ENCODE measurements at places on chromosomes 5 and 9.

- no peak overlapping the region for H3K27ac ChIP-seq
- H3K4me3 ChIP-seq, result no peak overlapping the region
- no peak for DNase-seq
- H3K4me1 ChIP-seq, result no peaks in the 10 kb centered on the region
These were observed 128.0 kb upstream of the EPB41L4A start for GRCh38 chr5:112546946-112547592.

GRCh38 chr9:115891929-115892328 lies 261.7 kb upstream of the PAPPA start:
- H3K36me3 ChIP-seq, result no peaks in the 10 kb centered on the region
- no peaks in the 10 kb centered on the region for H3K27me3 ChIP-seq
- no peak for DNase-seq

- H3K4me3 ChIP-seq, result no peak overlapping the region
- H3K36me3 ChIP-seq, result no peaks in the 10 kb centered on the region
- no peaks in the 10 kb centered on the region for H3K27me3 ChIP-seq
- H3K4me1 ChIP-seq, result no peaks in the 10 kb centered on the region
- no peak overlapping the region for H3K27ac ChIP-seq
These were observed 135.8 kb downstream of the TRIM36 start for GRCh38 chr5:115033861-115034260.

GRCh38 chr5:151678713-151679112 lies 8.0 kb downstream of the SPARC start:
- no peak overlapping the region for H3K4me3 ChIP-seq
- H3K4me1 ChIP-seq, result peaks cover 97% of the 10 kb centered on the region
- peaks cover 53% of the 10 kb centered on the region for H3K36me3 ChIP-seq
- no peaks in the 10 kb centered on the region for H3K27me3 ChIP-seq
- DNase-seq, result no peak
- H3K27ac ChIP-seq, result peak overlapping the region; percentile 79
